ENCODE measurements at places on chromosomes 7 and 10. TPM values are rescaled to one million over a fixed set of nuclear protein-coding genes. Genes with fewer than 3 reads are reported as not detected.
A peak's percentile ranks its signal among the peaks of the same experiment; 100 is the strongest.

- no peak for DNase-seq
These were observed 34.4 kb downstream of the PARP12 start for GRCh38 chr7:140028311-140028710.

- peak; percentile 43 for DNase-seq
These were observed at the start of gene PRRT4 for GRCh38 chr7:128361411-128362379. PRRT4 (minus strand) TSS chr7:128361690.

- no peak for DNase-seq
These were observed 15.9 kb upstream of the SLC25A16 start for GRCh38 chr10:68543004-68543918.

Gene MMD2
- polyA plus RNA-seq, result not detected

- no peak for DNase-seq
These were observed 298.7 kb downstream of the THSD7A start for GRCh38 chr7:11533229-11533820.

GRCh38 chr10:31584098-31584631 lies 265.1 kb downstream of the ZEB1 start:
- DNase-seq, result no peak

DNA sequence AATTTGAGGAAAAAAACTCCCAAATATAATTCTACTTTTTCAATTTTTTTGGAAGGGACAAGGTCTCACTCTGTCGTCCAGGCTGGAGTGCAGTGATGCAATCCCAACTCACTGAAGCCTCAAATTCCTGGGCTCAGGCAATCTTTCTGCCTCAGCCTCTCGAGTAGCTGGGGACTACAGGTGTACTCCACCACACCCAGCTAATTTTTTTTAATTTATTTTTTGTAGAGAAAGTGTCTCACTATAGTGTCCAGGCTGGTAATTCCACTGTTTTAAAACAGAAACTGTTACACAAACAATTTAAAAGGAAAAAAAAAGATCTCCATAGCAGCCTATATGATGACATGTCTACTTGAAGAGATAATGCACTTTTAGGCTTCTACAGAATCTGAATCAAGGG lies 25.6 kb downstream of the EZH2 start:
- no peak for DNase-seq

Gene JCAD
- polyA plus RNA-seq, result not detected

DNA sequence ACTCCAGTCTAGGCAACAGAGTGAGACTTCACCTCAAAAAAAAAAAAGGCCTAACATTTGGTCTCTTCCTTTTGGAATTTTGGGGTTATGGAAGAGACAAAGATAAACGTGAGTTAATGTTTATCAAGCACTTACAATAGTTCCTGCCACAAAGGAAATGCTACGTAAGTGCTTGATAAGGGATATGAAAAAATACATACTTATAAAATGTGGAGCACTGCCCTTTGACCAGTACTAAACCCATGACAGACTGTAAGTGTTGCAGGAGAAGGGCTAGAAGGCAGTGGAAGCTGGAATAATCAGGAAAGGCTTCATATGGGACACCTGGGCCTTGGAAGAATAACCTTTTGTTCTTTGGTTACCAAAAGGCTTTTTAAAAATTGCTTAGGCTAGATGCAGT lies 25.5 kb downstream of the TMEM248 start:
- DNase-seq, result no peak

Gene KIAA1217
- not detected for polyA plus RNA-seq

DNA sequence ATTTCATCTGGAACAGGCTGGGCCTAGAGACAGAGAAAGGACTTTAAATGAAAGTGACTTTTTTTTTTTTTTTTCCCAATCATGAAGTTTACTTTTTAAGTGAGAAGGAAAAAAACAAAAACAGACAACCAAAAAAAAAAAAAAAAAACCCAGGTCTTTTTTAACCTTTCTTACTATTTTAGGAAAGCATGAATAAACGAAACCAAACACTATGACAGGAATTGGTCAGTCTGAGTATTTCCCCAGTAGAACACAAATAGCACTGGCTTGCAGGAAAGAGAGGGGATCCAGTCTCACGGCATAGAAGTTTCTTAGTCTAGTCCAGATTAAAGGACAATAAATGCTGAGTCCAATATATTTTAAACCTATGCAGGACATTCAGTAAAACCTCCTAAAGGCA lies 180.5 kb upstream of the CCDC6 start:
- no peak for DNase-seq

- no peak for DNase-seq
These were observed 121.3 kb downstream of the PPP1R3A start for GRCh38 chr7:113797420-113798010.

Gene UCMA
- not detected for polyA plus RNA-seq

- DNase-seq, result no peak
These were observed 133.4 kb downstream of the LRRC4 start for GRCh38 chr7:127897704-127898454.

Gene COBL
- polyA plus RNA-seq, result not detected

DNA sequence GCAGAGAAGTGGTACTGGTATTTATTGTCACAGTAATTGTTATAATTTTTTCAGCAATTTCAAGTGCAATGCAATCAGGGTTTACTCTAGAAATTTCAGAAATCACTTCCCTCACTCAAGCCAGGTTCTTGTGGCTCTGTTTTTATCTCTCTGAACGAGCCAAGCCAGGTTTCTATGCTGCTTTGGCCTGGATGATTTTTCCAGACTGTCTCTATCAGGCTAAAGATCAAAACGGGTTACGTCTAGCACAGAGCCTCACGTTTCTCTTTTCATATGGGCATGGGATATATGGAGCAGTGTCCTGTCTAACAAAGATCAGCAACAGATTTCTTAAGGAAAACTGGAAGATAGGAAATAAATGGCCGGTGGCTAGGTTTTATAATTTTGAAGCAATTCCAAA lies 1105.3 kb downstream of the NRG3 start:
- no peak for DNase-seq

DNA sequence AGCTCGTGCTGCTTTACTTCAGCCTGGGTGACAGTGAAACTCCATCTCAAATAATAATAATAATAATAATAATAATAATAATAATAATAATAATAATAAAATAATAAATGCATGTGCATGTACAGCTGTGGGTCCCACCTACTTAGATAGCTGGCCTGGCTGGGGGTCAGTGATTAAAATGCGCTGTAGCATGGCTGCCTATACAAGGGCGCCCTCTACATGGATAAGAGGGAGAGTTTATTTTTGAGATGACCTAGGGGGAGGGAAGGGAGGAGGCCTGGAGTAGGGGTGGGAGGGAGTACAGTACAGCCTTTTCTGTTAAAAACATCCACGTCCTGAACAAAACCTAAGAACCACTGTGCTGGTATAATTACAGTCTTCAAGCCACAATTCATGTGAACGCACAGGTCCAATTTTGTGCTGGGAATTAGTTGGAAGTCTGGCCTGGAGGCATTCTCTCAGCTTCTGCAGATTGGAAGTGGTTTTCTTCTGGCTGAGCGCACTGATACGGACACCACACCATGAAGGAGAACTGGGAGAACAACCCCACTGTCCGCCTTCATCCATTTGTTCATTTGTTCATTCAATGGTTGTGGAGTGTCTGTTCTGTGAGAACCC lies 146.5 kb downstream of the TMEM178B start:
- DNase-seq, result no peak

- DNase-seq, result no peak
These were observed 36.0 kb upstream of the RSU1 start for GRCh38 chr10:16853201-16853600.

DNA sequence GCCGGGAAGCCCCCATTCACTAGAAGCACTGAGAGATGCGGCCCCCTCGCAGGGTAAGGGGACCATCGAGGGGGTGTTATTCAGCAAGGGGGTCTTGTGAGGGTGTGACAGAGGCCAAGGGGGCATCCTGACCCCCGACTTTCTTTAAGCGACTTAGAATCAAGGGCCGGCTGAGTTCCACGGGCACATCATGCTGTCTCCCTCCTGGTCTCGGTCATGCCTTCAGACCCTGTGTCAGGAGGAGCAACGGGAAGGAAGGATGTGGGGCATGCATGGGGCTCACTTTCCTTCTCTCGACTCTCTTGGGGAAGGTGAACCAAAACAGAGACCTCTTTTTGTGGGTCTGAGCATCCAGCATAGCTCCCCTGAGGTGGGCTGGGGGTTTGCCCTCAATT lies 2.5 kb downstream of the ACSL5 start:
- no peak for DNase-seq

- peak; percentile 38 for DNase-seq
These were observed 11.7 kb upstream of the GPR141 start for GRCh38 chr7:37671876-37672275.

Gene ZFAND4
- polyA plus RNA-seq, result 1.9 TPM

GRCh38 chr7:41048771-41049170 lies 654.1 kb downstream of the INHBA start:
- no peak for DNase-seq

DNA sequence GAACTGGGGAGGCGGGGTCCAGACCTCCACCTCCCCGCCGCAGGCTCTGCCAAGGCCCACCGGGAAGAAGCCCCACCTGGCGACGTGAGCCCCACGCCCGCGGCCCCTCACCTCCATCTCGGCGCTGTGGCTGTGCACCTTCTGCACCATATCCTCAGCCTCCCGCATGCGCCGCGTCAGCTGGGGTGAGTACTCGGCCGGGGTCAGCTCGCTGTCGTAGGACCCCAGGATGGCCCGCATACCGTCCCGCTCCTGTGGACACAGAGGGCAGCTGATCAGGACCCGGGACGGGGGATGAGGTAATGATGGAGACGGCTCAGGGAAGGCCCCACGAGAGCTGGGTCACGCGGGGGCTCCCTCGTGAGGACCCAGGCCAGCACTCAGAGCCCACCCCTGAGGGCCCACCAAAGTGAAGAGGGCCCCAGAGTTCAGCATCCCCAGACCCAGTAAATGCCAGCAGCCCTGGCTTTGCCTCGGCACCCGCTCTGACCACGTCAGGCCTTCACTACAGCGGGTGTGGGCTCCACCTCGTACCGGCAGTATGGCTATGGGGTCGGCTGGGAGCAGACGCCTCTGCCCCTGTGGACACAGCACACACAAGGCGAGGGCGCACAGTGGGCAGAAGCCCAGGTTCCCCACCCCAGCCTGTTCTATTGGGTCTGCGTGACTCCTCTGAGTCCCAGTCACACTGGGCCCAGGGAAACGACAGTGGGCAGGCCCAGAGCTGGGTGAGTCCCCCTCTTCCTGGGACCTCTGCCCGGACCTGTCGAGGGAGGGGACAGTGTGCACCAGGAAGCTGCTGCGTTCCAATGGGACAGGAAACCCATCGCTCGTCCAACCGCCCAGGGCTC lies 218.1 kb downstream of the MAD1L1 start:
- DNase-seq, result no peak

- no peak for DNase-seq
These were observed 24.7 kb downstream of the CREB3L2 start for GRCh38 chr7:137977173-137977572.

Gene CCL26
- polyA plus RNA-seq, result not detected

Gene STAMBPL1
- polyA plus RNA-seq, result 0.07 TPM

Gene TSPAN12
- polyA plus RNA-seq, result not detected

Gene NUDT13
- 1.0 TPM for polyA plus RNA-seq

GRCh38 chr7:88185650-88186049 lies 34.2 kb downstream of the SRI start:
- DNase-seq, result no peak

Gene NKX1-2
- polyA plus RNA-seq, result not detected

DNA sequence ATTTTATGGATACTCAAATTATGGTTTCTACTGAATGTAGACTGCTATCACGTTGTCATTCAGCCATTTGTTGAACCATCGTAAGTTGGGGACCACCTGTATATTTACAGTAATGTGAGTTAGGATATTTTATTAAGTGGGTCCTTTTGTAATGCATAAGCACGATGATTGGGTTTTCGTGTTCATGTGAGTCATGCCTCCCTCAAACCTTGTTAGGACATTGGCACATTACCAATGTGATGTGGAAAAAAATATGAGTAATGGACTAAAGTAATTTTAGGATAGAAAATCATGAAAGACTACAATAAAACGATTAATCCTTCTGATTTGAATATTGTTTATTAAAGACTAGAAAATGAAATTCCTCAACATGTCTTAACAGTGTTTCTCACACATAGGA lies 8.7 kb downstream of the SMC3 start:
- DNase-seq, result no peak

- no peak for DNase-seq
These were observed 683.7 kb upstream of the NRP1 start for GRCh38 chr10:34018129-34018528.

GRCh38 chr7:106658316-106659165 lies 2.4 kb downstream of the CCDC71L start:
- DNase-seq, result no peak

Gene ITIH5
- not detected for polyA plus RNA-seq

Gene CFAP70
- polyA plus RNA-seq, result 0.13 TPM

All from CD14-positive monocyte (primary cell).